ENCODE measurements at places on chromosomes 12 and 14.

GRCh38 chr14:79569072-79569471 lies 642.2 kb downstream of the DIO2 start:
- DNase-seq, result no peak

DNA sequence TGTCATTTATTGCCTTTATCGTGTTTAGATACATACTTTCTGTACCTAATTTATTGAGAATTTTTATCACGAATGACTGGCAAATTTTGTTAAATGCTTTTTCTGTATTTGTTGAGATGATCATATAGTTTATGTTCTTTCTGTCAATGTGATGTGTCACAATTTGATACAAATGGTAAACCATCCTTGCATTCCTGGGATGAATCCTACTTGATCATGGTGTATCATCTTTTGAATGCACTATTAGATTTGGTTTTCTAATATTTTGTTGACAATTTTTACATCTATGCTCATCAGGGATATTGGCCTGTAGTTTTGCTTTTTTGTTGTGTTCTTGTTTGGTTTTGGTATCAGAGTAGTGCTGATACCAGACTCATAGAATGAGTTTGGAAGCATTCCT lies 185.1 kb downstream of the NUBPL start:
- no peak for DNase-seq

DNA sequence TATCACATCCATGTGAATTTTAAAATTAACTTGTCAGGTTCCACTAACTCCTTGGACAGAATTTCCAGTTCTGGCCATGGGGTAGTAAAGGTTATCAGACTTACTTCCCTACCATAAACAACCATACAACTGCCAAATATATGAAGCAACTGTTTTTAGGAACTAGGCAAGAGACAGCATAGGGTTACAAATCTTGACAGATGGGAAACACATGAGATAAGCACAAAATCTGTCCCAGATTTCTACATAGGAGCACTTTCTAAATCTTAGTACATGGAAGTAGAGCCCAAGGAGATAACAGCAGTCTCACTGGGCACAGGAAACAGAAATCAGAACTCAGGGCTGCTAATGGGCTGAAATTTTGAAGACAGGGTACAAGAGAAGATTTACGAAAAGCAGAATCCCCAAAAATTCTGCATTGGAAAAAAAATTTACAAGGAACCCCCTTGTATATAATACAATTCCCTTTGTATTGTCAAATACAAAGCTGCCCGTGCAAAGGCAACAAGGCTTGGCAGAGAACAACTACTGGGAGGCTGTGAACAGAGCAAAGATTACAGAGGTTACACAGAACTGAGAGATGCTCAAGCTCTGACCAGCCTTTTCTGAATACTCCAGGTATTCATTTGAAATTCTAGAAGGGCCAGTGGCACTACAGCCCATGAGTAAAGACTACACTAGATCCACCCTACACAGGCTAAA lies 43.2 kb downstream of the GALNT4 start:
- DNase-seq, result no peak

DNA sequence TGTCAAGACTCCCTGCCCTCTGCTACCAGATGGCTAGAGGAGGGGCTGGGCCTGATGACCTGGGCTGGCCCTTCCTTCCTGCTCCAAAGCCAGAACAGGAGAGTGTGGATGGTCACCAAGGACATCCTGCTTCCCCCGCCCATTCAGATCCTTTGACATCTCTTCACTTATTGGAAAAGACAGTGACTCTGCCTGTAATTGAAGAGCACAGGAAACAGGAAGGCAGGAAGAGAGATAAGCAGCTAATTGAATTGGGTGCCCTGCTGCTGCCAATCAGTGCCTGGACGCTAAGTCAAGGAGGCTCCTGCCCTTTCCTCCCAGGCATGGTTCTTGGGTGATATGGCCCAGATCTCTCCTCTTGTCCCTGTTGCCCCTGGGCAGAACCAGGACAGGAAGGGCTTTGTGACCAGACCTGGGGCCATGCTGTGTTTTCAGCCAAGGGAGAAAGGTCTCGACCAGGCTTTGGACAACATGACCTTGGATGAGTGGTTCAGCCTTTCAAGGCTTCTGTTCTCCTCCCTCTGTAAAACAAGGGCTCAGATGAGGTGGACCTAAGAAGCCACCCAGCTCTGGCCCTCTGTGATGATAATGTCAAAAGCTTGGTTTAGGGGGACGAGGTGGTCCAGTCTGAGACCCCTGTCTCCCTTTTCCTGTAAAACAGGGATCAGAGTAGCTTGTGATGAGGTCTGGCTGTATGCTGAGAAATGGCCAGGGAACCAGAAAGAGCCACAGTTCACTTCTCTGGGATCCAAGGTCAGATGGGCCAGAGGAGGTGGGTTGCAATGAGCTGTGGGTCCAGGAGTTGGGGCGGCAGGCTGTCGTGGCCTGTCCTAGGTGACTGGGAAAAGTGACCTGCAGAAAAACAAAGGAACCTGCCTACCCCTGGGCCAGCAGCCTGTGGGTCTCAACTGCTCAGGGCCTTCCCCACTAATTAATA lies 38.8 kb downstream of the FAM222A start:
- no peak for DNase-seq
